ENCODE measurements at places on chromosomes 3 and 15. TPM values are rescaled to one million over a fixed set of nuclear protein-coding genes. Genes with fewer than 3 reads are reported as not detected.

Gene CPNE4
- not detected for total RNA-seq

Gene LTK
- not detected for total RNA-seq

DNA sequence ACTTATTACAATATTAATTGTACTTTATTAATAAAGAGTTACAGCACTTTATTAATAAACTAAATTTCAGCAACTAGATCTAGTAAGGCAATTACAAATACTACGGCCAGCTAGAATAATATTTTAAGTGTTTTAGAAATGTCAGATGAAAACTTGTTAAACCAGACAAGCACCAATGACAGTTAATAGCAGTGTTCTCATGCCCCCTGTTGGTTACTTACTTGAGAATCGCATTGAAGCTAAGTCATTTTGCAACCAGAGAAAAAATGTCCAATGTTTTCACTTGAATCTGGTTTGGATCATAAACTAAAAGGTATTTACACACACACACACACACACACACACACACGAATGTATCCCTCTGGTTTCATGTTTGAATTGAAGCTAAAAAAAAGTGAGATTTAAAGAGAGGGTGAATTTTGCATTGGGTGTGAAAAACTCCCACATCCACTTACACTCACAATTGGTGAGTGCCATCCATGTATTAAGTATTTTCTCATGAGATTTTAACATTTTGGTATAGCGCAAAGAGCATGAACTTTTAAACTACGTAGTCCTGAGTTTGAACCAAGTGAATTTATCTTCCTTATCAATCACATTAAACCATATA, 347.7 kb downstream of the ZBBX start:
- DNase-seq = no peak

Gene DAZL
- total RNA-seq = not detected

GRCh38 chr3:73786998-73787397, 162.3 kb upstream of the PDZRN3 start:
- DNase-seq = no peak

Gene ROPN1
- total RNA-seq = not detected

DNA sequence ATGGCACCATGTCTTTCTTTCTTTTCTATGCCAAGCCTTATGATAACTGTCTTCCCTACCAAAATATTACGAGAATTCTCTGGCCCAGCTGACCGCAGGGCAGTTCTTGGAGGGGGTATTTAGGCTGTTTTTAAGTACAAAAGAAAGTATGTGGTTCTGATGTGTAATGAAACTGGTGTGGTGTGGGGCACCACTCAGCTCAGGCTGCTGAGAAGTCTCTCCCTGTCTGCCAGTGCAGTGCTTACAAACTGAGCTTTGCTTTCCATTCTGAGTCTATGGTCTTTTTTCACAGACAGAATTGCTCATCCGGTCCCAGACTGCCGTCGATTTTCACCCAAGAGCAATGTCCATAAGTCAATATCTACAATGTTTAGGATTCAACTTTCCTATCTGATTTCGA, 847.6 kb downstream of the NTRK3 start:
- DNase-seq = no peak

DNA sequence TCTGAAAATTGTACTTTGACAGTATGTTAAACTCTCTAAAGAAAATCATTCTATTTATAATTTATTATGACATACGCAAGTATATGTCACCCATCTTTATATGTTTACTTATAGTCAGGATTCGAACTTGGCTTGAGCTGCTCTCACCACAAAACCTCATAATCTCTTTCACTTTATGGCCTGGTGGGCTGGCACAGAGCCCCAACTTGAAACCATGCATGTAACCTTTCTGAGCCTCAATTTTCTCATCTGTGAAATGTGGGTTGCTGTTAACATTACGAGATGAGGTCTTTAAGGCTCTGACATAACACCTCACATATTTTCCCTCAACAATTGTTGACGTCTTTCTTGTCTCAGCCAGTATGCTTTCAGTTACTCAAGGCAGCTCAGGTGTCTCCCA, 69.4 kb upstream of the PFN2 start:
- no peak for DNase-seq

DNA sequence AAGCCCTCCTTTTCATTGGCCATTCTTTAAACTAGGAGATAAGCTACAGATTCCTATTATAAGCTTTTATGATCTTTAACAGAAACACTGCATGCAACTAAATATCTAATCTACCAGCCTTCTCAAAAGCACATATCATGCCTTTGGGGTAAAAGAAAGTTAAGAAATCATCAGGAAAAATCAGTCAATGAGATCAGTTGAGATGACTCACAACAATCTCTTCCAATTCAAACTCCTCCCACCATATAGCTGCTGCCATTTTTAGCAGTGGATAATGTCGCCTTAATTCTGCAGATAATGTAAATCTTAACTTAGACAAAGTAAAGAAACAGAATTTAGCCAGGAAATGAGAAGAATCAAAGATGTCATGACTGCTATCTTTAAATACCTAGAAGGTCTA, 135.2 kb upstream of the BCL6 start:
- DNase-seq = no peak

DNA sequence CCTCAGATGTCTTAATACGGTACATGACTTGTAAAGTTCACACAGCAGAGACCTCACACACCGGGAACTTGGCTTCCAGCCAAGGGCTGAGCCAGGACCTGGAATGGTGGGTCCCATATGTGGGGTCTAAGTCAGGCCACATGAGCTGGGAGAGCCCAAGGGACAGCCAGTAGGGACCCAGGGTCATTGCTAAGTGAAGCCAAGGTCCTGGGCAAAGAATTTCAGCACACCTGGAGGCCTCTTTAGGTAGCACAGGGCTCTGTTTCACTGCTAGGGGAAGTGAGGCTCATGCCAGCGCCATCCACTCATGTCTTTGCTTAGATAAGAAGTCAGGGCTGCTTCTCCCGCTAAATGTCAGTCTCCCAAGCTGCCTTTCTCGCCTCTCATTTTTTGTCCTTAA, 116.6 kb upstream of the TLE3 start:
- DNase-seq = no peak

GRCh38 chr3:15637131-15637951, 35.8 kb downstream of the BTD start:
- DNase-seq = no peak

DNA sequence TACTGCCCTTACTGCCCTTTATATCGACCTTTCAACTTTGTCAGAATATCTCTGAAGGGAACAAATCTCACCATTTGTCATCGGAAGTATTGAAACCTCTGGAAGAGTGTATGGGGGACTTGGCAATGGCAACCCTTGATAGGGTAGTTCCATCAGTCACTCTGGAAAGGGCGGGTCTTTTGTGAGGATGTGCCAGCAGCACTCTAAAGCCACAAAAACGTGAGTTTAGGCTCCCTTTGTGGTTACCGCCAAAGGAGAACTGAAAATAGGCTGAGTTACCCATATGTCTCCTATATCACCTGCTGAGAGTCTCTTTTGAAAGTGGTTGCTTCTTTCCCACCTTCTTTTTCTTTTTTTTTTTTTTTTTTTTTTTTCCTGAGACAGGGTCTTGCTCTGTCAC, 296.8 kb upstream of the CHRM5 start:
- no peak for DNase-seq

Gene NEO1
- total RNA-seq = 29.7 TPM

Gene SMAD6
- total RNA-seq = 14.0 TPM

Gene SOX2
- total RNA-seq = 0.33 TPM

Gene KBTBD8
- 0.78 TPM for total RNA-seq

Gene TRIM71
- not detected for total RNA-seq

Gene GABRB3
- 7.3 TPM for total RNA-seq

DNA sequence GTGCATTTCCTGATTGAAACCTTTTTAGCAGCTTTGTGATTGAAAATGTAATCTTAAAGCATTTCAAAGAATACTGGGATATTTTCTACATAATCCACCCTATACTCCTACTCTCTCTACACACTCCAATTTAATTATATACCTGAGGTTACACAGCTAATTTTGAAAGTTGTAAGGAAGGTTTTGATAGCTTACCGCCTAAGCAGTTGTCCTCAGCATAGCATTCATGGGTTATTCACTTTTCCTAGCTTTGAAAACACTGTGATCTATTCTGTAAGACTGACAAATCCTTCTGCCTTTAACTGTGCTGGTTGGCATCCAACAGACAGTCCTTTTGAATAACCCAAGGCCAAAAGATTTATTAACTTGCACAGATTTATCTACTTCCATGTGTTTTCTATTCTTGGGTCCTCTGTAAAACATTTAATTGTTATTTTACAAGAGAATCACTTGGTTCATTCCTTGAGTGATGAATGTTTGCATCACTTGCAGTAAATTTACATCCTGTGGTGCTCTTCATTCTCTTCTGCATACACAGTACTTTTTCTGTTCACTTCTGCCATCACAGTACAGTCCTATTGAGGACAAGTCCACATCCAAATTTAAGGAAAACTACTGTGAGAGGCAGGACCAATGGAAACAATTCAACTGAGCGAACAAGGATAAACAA, 44.8 kb downstream of the SERPINI1 start:
- DNase-seq = no peak

- no peak for DNase-seq
Observed at GRCh38 chr3:183641882-183642281, 6.5 kb downstream of the KLHL24 start.

- DNase-seq = peak; percentile 91
Observed at GRCh38 chr15:31296646-31297574, 29.7 kb upstream of the KLF13 start.

Data from body of pancreas (tissue), 4 donors.